ENCODE measurements at places on chromosomes 2 and 18.

GRCh38 chr2:156748221-156748620 is 312.0 kb downstream of the GPD2 start:
- DNase-seq, result peak; percentile 29

DNA sequence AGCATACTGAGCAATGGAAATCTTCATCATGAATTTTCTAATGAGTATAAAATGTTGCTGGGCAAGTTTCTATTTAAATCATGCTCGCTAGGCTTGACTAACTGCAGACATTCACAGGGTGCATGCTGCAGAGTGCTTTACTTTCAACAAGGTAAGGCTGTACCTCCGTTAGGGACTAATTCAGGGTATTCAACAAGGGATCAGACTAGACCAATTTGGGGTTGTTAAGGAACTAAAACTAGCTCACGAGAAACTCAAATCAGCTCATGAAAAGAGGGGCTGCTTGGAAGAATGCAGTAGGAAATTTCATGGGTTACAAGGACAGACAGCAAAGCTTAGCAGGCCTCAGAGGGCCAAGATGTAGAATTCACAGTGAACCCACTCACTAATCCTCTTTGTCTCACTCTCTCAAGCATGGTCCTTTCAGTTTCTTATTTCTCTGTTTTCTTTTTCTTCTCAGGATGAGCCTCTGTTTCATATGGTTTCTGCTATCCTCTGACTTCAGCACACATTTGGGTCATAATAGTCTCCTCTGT is 2.2 kb downstream of the MYO3B start:
- peak; percentile 39 for DNase-seq

- no peak for DNase-seq
Measured at GRCh38 chr2:59339121-59339836, 1098.2 kb upstream of the FANCL start.

GRCh38 chr18:23912356-23912755 is 102.2 kb upstream of the TTC39C start:
- no peak for DNase-seq

- DNase-seq, result no peak
Measured at GRCh38 chr18:30730915-30731314, 311.6 kb downstream of the DSC3 start.

DNA sequence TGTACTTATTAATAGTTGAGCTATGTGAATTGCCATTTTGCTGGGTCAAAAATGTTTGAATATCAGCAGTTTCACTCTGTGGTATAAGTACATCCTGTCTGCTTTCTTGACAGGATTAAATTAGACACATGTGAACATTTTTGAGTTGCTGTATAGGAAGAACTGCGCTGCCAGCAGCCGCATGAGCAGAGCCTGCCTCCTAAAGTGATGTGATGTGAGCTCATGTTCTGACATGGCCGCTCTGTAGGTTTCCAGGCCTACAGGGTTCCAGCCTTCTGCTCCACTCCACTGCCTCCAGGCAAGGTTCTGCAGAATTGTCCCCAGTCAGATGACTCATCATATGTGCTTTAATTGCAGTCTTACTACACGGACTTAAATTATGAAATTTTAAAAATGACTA is 119.7 kb upstream of the NFATC1 start:
- no peak for DNase-seq

DNA sequence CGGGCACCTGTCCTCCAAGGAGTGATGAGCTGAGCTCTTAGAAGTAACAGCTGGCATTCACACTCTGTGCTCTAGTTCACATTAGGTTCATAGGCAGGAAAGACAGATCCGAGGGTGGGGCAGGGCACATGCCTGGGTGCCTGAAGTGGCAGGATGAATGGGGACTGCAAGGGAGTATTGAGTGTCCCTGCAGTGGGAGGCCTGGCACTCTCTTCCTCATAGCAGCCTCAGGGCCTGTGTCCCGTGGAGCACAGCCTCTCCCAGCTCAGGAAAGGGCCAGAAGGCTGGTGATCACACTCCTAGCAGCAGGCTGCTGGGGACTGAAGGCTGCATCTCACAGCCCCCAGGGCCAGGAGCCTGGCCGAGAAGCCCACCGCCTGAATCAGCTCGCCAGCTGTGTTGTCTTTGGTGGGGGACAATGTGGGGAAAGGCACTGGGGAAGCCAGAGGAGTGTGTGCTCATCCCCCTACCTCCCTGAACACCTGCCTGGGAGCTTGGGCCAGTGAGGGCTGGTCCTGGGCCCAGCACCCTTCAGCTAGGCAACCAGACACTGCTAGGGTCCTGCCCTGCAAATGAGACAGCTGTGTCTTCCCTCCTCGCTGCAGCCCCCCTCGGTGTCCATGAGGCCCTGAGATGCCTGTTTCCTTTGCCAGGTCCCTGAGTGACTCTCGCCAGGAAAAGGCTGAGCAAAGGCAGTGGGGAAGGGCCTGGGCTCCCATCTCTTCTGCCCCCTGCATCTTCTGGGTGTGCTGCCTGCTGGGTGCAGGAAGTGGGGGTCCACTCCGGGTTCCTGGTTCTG is 48.2 kb upstream of the HS6ST1 start:
- no peak for DNase-seq

DNA sequence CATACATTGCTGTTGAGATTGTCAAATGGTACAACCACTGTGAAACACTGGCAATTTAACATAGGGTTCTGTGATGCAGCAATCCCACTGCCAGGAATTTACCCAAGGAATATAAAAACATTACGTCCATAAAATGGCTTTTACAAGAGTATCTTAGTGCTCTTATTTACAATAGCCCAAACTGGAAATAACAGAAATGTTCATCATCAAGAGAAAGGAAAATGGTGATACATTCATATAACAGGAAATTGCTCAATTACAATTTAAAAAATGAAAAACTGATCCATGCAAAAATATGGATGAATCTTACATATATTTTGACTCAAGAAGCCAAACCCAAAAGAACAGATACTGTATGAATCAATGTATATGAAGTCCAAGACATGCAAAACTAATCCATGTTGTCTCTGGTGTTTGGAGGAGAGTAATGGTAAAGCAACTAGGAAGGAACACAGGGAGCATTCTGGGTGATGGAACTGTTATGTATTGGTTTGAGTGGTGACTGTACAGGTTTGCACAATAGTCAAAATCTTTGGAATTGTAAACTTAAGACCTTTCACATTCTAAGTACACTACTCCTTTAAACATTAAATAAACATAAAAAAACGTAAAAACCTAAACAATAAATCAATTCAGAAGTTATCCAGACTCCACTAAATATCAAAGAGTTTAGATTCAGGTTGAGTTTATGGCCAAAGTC is 104.8 kb upstream of the WDR75 start:
- no peak for DNase-seq

GRCh38 chr2:188068093-188068492 is 223.6 kb upstream of the GULP1 start:
- no peak for DNase-seq

- DNase-seq, result no peak
Measured at GRCh38 chr2:235570966-235571692, 77.3 kb downstream of the AGAP1 start.

DNA sequence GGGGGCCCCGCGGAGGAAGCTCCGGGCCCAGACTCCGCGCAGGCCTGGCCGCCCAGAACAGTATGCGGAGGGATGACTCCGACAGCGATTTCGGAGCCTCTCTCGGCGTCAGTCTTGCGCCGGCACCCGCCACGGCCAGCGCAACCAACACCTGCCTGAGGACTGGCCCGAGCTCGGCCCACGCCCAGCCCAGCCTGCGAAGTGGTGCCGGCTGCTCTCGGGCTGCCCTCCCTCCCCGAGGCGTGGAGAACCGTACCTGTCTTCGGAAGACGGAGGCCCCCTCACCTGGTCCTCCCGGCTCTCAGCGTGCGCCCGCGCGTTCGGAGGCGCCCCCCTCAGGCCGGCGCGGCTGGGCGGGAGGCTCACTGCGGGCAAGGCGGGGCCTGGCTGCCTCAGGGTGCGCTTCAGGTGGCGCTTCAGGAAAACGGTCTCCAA is at the start of gene M1AP:
M1AP (minus strand) TSS at position 322 of the 435 bp plus-strand sequence. CDS start 8,055 bp downstream, outside the sequence.
- no peak for DNase-seq

GRCh38 chr2:156191527-156191926 is 141.0 kb downstream of the NR4A2 start:
- DNase-seq, result no peak

- DNase-seq, result no peak
Measured at GRCh38 chr2:32572737-32573136, 55.1 kb upstream of the TTC27 start.

- DNase-seq, result no peak
Measured at GRCh38 chr2:117968722-117969121, 45.1 kb downstream of the CCDC93 start.

DNA sequence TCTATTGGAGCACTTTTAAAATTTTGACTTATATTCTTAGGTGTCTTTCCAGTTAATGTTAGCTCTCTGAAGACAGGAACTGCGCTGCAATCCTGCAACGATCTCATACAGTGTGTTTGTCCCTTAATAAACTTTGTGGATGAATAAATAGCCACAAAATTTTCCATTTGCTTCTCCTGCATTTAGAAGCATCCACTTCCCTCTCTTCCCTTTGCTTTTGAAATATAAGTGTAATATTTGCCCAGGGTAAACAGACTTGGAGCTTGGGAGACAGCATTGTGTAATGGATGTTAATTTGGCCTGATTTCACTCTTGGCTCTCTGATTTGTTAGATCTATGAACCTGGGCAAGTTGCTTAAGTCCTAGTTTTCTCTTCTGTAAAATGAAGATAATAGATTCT is 58.2 kb upstream of the CD28 start:
- DNase-seq, result no peak

- no peak for DNase-seq
Measured at GRCh38 chr2:229170916-229171315, 100.2 kb downstream of the PID1 start.

GRCh38 chr2:69067866-69068265 is 54.9 kb downstream of the ANTXR1 start:
- DNase-seq, result no peak

DNA sequence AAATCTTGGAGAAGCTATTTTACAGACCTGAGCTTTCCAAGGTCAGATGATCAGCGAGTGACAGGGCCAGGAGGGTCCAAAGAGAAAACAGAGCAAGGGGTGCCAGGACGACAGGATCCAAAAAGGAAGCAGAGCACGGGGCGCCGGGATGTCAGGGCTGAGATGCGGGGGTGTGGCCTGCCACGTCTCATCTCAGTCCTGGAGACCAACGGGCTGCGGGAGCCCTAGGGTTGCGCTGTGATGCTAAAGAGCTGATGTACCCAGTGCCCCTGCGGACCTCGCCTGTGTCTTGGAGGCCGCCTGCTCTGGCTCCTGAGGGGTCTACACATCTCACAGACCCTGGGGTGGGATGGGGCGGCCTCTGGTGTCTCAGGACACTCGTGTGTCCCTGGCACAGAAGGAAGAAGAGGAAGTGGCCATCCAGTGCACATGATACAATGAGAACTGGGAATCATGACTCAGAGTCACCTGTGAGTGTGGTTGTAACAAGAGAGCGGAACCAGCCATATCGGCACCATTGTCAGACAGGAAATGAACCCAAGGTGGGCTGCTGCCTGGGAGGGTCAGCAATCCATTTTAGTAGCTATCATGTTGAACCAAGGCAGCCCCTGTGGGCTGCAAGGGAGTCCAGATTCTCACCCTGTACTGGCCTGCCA is 97.8 kb downstream of the MYT1L start:
- no peak for DNase-seq

DNA sequence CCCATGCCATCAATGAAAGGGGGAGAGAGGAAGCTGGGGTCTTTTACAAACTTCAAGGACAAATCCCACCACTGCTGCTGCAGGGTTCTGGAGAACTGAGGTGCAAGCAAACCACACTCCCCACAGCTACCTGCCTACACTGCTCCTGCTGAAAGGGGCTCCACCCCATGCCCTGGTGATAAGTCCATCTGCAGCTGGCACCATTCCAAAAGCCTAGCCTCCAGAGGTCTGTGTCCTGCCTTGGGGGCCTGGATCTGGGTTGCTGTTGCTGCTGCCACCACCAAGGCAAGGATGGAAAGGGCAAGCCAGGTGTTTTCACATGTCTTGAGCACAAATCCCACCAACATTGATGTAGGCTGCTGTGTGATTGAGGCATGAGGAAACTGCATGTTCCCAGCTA is 97.4 kb upstream of the UBE2E3 start:
- DNase-seq, result no peak

DNA sequence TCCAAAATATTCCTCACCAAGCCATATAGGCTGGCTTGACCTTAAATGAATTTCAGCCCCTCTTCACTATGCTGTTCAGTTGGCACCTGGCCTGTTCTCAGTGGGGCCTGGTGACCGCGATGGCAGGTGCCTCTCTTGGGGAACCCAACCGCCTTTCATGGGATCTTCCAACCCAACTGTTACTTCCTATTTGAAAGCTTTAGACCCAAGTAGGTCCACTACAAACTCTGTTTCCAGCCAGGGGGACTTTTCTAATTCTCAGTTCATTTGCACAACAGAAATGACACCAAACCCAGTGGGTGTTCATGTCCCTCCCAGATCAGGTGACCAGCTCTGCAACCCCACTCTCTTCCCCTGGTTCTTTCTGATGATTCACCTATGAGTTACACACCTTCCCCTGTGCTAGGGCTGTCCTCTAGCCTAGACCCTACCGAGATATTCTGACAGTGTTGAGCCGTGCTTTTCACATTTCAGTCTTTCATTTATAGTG is 35.6 kb upstream of the NDUFV2 start:
- no peak for DNase-seq

- no peak for DNase-seq
Measured at GRCh38 chr18:37639846-37640245, 74.2 kb upstream of the CELF4 start.

DNA sequence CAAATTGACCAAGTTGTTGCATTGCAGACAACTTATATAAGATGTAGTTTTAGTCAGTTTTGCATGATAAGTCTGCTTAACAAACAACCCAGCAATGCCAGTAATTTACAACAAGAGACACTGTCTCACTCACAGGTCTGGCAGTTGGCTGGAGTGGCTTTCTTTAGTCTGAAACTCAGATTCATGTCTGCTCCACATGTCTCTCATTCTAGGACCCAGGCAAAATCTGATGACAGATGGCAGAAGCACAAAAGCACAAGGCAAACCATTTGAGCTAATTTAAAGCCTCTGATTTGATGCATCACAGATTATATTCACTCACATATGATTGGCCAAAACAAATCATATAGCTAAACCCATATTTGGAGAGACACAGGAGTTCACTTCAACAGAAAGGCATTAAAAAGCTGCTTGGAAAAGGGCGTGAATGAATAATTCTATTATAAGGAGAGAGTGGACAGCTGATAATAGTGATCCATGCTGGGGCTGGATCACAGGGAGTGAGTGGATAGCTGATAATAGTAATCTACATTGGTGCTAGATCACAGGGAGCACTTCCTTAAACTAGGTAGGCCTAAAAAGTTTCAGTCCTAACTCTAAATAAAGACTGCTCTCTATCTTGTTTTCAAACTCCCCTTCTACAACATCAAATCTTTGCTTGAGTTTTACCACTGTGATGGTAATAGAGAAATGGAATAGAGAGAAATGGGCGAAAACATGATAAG is 593.2 kb upstream of the ZNF804A start:
- peak; percentile 87 for DNase-seq

All from G401 (cell line).